ENCODE measurements at places on chromosomes 7 and 10. TPM values are rescaled to one million over a fixed set of nuclear protein-coding genes. Genes with fewer than 3 reads are reported as not detected.

GRCh38 chr7:11667810-11668185 lies 164.2 kb downstream of the THSD7A start:
- no peak for DNase-seq

GRCh38 chr10:74039561-74040145 lies 41.7 kb downstream of the VCL start:
- DNase-seq = peak; percentile 89

- DNase-seq = no peak
These were observed 942 bp upstream of the KIAA1217 start for GRCh38 chr10:24207781-24208611.

The DNAH11 gene
- total RNA-seq = under 0.01 TPM

The NANOS1 gene
- 1.1 TPM for total RNA-seq

The SOSTDC1 gene
- total RNA-seq = under 0.01 TPM

The GPR22 gene
- not detected for total RNA-seq

Measured in osteoblast (primary cell).